ENCODE measurements at places on chromosomes 2 and 18. TPM values are rescaled to one million over a fixed set of nuclear protein-coding genes. Genes with fewer than 3 reads are reported as not detected.

Gene TPRKB
- 29.0 TPM for total RNA-seq

Gene ZNF512
- 31.5 TPM for total RNA-seq

Gene GREB1L
- total RNA-seq = not detected

Gene SLC5A7
- not detected for total RNA-seq

Gene TCF23
- total RNA-seq = not detected

Gene ALLC
- not detected for total RNA-seq

Gene KCNIP3
- not detected for total RNA-seq

Gene AKAIN1
- total RNA-seq = not detected

Gene C2orf81
- 3.9 TPM for total RNA-seq

Gene PSMA8
- total RNA-seq = 1.3 TPM

Gene TMEFF2
- not detected for total RNA-seq

Gene TPGS2
- 83.1 TPM for total RNA-seq

Gene ANKRD53
- not detected for total RNA-seq

Gene SLC35F5
- total RNA-seq = 17.9 TPM

Gene SKOR2
- not detected for total RNA-seq

Measured in activated CD8-positive, alpha-beta T cell treated with anti-CD3 and anti-CD28 coated beads for 36 hours (primary cell).